ENCODE measurements at places on chromosomes 13 and 19.
A peak's percentile ranks its signal among the peaks of the same experiment; 100 is the strongest.

DNA sequence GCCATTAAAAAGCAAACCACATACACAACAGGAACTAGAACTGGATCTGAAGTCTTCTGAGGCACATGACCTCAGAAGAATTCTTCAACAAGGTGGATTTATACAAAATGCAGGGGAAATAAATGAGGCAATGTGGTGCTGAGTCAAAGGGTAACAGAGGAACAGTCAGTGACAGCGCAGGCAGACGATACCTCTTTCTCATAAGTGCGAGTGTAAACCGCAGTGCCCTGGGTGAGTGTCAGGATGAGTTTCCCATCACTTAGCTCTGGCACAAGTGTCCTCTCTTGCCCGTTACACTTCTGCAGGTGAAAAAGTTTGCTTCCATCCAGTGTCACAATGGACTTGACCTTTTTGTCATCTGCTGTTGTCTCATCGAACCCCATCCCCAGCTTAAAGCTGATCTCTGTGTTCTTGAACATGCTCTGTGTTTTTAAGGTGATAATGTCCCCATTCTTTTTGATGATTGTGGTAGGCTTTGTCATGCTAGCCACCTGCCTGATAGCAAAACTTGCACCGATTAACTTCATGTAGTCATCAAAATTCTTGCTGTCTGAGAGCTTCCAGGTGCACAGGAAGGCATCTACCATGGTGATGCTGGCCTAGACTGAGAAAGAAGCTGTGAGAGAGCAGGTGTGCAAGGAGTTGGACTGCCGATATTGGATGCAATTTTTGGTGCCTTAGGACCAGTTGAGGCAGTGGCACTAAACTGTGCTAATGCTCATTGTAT, 97.3 kb downstream of the AKAP11 start:
- no peak for DNase-seq

- no peak for DNase-seq
Measured at GRCh38 chr19:15038294-15038693, 11.0 kb upstream of the CASP14 start.

DNA sequence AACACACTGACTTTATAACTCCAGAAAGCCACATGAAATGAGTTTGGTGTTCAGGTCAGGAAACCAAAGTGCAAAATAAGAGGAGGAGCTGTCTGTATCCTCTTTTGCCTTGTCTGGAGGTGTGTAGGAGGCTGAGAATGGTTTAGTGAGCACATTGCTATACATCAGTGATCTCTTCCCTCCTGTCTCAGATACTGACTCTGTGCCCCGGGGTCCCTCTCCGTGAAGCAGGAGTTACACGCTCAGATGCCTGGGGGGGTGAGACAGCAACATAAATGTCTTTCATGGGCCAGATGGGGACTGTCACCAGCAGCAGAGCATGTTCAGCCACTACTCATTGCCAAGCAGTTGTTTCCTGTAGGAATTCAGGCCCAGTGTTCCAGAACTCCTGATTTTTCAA, 285.4 kb downstream of the ATP8A2 start:
- DNase-seq = no peak

DNA sequence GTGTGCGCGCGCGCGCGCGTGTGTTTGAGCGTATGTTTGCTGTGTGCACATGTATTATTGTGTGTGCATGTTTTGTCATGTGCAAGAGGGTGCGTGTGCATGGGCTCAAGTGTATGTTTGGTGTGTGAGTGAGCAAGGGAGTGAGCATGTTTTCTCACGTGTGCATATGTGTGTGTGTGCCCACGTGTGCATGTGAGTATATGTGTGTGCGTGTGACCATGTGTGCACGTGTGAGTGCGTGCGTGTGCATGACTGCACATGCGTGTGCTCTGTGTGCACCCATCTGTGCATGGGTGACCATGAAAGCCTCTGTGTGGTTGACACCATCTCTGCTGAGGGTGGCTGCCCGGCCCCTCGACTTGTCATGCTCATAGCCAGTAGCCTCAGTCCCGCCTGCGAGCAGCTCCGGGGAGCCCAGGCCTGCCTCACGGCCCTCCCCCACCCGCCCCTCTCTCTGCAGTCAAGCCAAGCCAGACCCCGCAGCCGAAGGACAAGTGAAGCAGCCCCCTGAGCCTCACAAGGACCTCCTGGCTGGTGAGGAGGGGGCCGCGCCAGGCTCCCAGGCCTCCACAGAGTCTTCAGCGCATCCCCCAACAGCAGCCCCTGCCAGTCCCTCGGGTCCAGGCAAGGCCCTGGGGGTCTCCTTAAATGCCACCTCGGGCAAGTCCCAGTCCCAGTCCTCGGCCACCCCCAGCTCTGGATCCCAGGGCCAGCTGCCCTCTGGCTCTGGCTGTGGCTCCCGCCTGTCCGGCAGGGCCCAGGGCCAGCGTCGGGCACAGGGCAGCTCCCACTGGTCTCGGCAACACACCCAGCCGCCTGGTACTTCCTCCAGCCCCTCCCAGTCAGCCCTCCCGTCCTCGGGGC, 6.0 kb downstream of the REEP6 start:
- no peak for DNase-seq

GRCh38 chr19:16062789-16063188, 13.5 kb upstream of the TPM4 start:
- DNase-seq = peak; percentile 76

- no peak for DNase-seq
Measured at GRCh38 chr13:94706101-94706842, 6.1 kb downstream of the SOX21 start.

- no peak for DNase-seq
Measured at GRCh38 chr13:101204270-101205020, 211.9 kb downstream of the NALCN start.

DNA sequence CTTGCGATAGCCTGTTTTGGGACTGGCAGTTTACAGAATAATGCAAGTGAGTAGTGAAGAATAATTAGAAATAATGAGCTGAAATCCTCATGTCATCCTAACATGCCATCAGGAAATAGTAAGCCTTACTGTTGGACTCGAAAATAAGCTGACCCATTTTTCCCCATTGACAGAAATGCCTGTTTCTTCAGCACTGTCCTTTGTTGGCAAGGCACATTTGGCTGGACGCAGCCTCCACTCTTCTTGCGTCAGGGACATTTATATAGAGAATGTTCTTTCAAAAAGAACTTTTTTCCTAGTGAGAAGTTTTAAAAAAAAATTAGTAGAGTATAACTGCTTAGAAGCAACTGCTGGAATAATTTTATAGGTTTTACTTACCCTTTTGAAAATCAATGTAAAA, 47.1 kb downstream of the ARHGAP35 start:
- DNase-seq = no peak

GRCh38 chr19:14072535-14073260, at the start of gene MISP3:
MISP3 (plus strand) TSS chr19:14072786; CDS start chr19:14073310, 524 bp downstream.
- DNase-seq = peak; percentile 70

GRCh38 chr19:50679177-50680125, 30.2 kb downstream of the C19orf81 start:
- peak; percentile 84 for DNase-seq

GRCh38 chr19:42038666-42039065, 31.3 kb downstream of the GRIK5 start:
- DNase-seq = no peak

DNA sequence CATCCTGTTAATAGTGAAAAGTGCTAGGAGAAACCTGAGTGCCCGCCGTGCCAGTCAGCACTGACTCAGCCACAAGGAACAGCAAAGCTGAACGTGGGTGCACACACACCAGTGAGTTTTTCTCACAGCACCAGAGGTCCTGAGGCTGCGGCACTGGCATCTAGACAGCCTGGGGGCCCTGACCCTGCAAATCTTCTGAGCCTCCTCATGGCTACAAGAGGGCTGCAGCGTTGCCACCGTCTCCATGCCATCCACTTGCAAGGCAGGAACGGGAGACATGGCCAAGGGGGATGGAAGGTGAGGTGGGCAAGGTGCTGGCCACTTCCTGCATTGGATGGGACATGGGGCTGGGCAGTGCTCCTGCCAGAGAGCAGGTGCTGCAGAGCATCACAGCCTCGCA, 211.2 kb upstream of the SOX1 start:
- no peak for DNase-seq

- no peak for DNase-seq
Measured at GRCh38 chr13:101155920-101156319, 260.4 kb downstream of the NALCN start.

DNA sequence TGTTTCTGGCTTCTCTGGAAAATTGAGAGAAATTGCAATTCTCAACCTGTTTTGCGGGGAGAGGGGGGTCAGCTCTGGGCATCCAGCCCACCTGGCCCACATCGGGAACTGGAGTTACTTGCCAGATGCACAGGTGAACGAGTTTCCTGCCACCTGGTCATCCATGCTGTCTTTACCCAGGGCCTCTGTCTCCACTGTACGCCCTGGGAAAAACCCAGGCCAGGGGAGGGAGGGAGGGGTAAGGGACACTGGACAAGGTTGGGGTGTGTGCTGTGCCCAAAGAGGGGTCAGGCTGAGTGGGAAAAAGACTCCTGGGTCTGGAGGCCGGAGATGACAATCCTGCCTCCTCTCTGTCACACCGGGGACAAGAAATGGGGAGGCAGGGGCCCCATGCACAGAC, 307.6 kb downstream of the ZNF536 start:
- no peak for DNase-seq

- no peak for DNase-seq
Measured at GRCh38 chr19:47633996-47634395, 25.1 kb downstream of the BICRA start.

DNA sequence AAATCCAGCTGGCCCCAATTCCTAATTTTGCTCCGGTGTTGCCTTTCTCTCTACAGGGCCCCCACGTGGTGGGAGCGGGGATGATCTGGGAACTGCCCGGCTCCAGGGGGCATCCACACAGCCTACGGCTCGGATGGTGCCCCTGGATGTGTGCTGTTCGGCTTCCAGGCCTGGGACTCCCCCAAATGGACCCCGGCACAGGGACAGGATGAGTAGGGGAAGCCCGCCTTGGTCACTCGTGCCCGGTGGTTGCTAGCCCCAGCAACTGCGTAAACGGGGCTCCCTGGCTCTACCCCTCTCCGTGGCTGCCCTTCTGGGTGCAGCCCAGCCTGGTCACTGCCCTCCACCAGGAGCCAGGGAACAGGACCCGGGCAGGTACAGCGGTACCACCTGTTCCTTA, 111.5 kb downstream of the TEX26 start:
- DNase-seq = no peak

- DNase-seq = no peak
Measured at GRCh38 chr19:1281569-1282287, 3.9 kb upstream of the EFNA2 start.

DNA sequence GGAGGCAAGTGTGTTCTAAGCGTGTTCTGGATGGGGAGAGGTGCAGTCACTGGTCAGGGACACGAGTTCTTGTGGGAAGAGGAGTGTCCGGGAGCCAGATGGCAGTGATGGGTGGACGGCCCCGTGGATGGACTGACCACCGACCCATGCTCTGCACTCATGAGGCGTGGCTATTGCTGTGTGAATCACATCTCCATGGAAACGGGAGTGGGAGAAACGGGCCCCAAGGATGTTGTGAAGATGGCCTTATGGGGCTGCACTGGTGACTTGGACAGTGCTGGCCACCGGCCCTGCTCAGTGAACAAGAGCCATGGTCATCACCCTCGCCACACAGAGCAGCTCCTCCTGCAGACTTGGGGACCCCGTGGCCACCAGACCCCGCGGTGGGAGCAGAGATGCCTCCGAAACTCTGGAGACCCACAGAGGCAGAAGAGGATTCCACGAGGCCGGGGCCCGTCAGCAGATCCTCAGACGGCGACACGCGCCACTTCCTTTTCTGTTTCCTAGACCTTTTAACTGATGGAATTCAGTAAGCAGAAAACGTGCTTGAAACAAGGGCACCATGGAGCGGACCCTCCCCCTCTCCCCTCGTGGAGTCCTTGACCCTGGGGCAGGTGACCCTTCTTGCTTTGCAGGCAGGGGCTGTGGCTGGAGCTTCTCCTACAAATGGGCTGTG, 47.5 kb downstream of the GAS6 start:
- no peak for DNase-seq

DNA sequence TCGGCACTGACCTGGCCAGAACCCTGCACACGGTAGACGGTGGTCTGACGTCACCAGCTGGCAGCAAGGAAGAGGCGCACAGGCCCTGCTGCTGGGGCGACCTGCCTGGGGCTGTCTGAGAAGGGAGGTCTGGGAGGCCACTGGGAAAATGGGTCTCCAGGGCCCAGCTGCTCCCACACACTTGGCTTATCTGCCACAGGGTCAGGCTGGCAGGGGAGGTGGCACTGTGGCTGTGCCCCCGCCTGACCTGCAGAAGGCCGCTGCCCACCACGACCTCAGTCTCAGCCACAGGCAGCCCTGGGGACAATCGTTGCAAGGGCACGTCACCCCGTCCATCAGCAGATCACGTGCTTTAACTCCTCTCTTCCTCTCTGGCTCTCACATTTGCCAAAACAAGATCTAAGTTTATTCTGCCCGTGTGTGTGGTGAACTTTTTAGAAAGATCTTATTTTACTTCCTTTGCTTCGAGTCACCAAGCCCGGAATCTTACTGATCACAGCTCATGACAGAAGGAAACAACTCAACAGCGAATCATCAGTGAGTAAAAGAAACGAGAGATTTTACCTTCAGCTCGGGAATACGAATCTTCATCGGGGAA, 45.2 kb upstream of the RANBP3 start:
- DNase-seq = no peak

Data from activated naive CD8-positive, alpha-beta T cell treated with anti-CD3 and anti-CD28 coated beads, Interleukin-2, amount 10 ng/mL, durations not matched to agents 7 days and 5 days (primary cell).